ENCODE measurements at places on chromosomes 6 and 20.

DNA sequence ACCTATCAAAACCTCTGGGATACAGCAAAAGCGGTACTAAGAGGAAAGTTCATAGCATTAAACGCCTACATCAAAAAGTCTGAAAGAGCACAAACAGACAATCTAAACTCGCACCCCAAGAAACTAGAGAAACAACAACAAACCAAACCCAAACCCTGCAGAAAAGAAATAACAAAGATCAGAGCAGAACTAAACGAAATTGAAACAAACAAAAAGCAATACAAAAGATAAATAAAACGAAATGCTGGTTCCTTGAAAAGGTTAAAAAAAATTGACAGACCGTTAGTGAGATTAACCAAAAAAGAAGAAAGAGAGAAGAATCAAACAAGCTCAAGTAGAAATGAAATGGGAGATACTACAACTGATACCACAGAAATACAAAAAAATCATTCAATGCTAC lies 302.3 kb downstream of the RNGTT start:
- DNase-seq, result no peak

GRCh38 chr6:170007468-170008293 lies 256.3 kb downstream of the ERMARD start:
- no peak for DNase-seq

DNA sequence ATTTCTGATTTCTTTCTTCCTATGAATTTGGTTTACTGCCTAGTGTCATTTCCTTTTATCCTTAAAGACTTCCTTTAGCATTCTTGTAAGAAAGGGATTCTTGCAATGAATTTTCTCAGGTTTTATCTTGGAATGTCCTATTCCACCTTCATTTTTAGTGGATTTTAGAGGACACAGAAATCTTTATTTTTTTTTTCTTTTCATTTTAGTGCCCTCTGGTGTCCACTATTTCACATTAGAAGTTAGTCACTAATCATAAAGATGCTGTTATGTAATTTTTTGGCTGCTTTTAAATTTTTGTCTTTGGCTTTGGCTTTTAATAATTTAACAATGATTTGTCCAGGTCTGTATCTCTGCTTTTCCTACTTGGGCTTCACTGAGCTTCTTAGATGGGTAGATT lies 28.1 kb downstream of the LMBRD1 start:
- DNase-seq, result no peak

- no peak for DNase-seq
Observed at GRCh38 chr20:10228330-10228729, 9.7 kb downstream of the SNAP25 start.

DNA sequence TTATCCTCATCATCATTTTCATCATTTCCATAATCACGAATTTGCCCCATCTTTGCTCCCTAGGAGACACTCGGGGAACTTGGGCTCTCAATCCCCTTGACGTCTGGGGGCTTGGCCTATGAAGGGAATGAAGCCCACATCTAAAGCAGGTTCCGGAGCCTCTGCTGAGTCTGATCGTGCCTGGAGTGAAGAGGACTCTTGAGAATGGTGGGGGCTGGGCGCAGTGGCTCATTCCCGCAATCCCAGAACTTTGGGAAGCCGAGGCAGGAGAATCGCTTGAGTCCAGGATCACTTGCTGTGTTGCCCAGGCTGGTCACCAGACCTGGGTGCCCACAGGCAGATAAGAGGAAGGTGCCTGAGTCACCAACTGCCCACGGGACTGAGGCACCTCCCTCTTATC lies 114.5 kb downstream of the SYCP2 start:
- DNase-seq, result no peak

DNA sequence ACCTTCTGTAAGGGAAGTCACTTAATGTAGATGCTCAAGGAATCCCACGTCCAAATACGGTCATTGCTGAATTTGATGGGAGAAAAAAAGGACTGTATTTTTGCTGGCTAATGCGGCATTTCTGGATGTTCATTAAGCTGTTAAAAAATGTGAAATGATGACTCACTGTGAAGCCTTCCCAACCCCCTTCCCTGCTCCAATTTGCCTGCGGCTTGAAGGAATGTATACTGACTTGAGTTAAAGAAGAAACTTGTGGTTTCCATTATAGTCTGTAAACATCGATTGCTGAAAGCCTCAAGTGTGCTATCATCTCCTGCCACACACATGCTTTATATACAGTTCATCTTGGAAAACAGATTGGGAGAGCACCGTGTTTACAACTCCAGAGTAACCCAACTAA lies 249.1 kb upstream of the JAG1 start:
- DNase-seq, result no peak

DNA sequence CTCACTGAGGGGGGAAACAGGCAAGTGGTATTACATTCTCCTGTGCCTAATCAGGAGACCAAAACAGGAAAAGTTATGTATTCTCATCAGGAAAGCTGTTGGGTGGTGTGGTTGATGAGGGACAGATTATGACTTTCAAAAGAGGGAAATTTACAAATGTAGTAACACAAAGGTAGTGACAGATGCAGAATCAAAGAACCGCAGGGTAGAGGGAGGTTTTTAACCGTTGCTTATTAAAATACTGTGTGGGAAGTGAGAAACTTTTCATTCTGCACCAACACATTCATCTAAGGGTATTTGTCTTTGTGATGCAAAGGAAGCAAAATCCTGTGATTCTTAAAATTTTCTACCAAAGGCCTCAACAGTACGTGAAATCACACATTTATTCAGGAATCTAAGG lies 288.2 kb upstream of the MAN1A1 start:
- DNase-seq, result no peak

GRCh38 chr20:4509825-4510522 lies 211.7 kb upstream of the PRND start:
- DNase-seq, result no peak

DNA sequence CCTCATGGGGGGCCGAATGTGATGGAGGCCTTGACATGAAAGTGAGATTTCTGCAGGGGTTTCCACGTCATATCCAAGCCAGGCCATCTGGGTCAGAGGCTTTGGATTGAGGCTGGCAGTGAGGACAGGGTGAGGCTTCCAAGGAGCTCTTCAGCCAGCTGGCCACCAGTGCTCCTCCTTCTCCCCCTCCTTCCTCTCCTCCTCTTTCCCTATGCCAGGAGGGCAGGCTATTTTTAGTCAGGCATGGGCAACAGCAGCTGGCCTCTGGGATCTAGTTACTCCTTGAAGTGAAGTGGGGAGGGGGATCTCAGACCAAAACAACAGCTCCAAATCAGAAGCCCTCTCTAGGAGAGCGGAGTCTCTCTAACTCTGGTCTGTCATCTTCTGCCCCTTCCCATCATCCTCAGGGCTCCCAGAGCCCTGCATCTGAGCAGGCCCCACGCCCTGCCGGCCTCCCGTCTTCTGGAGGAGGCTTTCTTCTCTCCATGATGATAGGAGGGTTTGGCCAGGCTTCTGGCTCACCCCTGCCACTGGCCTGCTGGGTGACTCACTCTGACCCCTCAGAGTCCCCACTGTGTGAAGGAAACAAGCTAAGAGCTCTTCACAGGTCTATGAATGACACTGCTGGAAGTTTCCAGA lies 612 bp downstream of the TNNC2 start:
- DNase-seq, result no peak

DNA sequence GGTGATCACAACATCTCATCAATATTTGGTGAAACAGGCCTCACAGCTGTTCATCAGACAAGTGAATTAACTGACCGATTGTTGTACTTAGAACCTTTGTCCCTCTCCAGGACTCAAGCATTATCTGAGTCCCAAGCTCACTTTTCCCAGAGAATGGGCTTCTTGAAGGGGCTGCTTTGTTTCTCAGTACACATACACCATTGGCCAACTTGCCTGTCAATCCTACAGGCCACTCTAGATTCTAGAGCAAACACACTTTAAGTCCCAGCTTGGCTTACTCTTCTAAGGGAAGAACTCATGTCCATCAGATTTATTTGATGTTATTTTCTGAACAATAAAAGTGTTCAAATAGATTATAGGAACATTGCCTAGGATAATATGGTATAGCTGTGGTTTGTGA lies 249.5 kb downstream of the BCKDHB start:
- DNase-seq, result no peak

DNA sequence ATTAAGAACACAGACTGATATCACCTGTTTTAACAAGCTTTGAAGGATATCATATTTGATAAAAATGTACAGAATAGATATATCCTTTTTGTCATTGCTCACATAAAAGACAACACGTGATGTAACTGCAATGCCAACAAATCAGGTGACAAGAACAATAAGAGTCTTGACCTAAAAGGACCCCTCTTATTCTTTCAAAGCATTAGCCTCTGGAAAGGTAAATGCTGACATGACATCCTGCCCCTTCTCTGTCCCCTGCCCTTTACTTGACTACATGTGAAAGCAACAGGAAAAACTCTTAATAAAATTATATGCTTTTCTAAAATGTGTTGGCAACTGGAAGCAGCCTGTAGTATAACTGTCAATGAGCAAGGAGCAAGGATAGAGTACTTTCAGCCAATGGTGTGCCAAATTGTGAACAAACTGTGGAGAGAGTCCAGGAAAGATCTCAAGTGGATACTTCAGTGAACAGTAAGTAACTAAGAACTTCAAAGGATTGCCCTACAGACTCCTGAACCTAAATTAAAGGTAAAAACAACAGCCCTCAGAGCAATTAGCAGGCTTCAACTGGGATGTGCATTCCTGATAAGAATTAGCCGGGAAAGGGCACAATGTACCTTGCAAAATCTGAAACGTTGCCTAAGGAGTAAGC lies 16.3 kb downstream of the PTPRK start:
- DNase-seq, result no peak

DNA sequence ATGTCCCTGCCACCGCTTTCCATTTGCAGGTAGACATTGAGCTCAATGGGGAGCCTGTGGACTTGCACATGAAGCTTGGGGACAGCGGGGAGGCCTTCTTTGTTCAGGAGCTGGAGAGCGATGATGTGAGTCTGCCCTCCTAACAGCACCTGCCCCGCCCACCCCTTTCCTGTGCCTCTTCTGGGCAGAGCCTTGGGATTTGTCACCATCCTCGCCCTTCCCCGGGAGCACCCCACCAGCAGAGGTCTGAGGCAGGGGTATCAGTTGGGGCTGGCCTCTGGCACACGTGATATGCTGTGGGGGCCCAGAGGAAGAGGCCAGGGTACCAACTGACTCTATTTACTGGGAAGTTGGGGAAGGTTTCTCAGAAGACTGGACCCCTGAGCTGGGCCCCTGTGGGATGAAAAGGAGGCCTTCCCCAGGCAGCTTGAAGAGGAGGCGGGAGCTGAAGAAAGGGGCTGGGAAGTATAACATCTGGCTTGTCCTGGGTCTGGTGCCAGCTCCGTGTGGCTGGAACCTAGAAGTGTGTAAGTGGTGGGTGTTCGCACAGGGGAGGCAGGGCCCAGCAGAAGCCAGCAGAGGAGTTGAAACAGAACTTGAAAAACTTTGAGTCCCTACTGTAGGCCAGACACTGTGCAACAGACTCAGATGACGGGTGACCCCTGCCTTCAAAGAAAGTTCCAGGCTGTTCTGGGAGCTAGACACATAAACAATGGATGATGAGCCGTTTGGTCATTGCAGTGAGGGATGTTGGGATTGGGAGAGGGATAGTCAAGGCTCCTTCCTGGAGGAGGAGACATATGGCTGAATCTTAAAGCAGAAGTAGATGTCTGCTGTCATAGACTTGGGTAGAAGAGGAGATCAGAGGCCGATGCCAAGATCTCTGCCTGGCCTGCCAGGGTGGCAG lies 7.2 kb downstream of the LPIN3 start:
- DNase-seq, result no peak

- no peak for DNase-seq
Observed at GRCh38 chr20:25283221-25283951, 35.5 kb downstream of the PYGB start.

GRCh38 chr20:9485614-9486340 lies 28.6 kb upstream of the LAMP5 start:
- DNase-seq, result no peak

GRCh38 chr20:22324505-22324904 lies 259.9 kb downstream of the FOXA2 start:
- DNase-seq, result no peak

DNA sequence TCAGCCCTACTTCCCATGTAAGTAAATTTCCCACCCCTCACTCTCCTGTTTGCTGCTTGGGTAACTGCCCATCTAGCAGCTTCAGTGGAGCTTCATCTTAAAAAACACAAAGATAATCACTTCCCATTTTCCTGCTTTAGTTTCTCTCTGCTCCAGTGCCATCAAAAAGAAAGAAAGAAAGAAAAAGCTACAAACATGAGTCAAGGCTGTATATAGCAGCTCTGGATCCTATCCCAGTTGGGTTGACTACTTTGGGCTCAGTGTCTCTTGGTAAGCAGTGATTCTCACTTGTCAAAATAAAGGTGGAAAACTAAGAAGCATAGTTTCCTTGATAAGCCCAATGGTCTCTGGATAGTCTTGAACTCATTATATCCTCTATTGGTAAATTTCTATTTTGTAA lies 48.7 kb upstream of the SRPK1 start:
- DNase-seq, result no peak

DNA sequence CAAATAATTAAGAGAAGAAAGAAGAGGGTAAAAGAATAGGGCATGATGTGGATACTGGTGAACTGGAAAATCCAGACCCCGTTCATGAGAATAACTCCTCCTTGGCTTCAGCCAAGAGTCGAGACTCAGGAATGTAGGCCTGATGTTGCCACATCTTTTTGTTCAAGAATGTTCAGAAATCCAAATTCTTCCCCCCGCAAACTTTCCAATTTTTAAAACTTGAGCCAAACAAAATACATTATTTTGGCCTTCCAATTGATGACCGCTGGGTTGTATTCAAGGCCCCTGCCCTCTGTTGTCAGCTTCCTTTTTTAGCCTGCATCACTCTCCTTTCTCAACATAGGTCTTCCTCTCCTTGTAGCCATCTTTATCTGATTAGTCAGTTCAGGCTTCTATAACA lies 106.1 kb downstream of the TNFAIP3 start:
- DNase-seq, result no peak

GRCh38 chr6:19731282-19731681 lies 105.9 kb upstream of the ID4 start:
- no peak for DNase-seq

DNA sequence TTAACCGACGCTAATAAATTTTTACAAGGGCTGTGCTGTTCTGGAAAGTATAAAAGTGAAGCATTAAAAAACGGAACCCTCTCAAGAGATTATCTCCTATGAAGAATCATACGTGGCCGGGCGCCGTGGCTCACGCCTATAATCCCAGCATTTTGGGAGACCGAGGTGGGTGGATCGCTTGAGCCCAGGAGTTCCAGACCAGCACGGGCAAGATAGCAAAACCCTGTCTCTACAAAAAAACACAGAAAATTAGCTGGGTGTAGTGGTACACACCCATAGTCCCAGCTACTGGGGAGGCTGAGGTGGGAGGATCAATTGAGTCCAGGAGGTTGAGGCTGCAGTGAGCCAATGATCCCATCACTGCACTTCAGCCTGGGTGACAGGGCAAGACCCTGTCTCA lies 83.4 kb downstream of the GMPR start:
- no peak for DNase-seq

GRCh38 chr20:54346276-54346675 lies 129.1 kb upstream of the DOK5 start:
- no peak for DNase-seq

- DNase-seq, result no peak
Observed at GRCh38 chr20:46268131-46268614, 40.1 kb downstream of the CDH22 start.

GRCh38 chr6:31969712-31970603 lies 2.0 kb downstream of the DXO start:
- DNase-seq, result no peak

All from amygdala (tissue), 56 donors.